ENCODE measurements at places on chromosomes 5 and 9.

DNA sequence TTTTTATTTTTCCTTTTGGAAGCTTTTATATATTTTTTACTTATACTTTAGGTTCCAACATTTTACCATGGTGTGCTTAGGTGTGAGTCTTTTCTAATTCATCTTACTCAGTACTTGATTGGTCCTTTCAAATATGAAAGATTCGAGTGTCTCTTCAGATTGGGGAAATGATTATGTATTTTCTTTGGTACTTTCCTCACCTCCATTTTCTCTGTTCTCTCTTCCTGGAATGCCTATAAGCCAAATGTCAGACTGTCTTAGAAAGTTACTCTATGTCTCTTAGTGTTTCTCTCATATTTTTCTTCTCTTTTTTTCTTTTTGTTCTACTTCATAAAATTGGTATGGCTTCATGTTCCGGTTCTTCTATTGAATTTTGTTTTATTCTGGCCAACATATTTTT is 119.6 kb upstream of the SV2C start:
- DNase-seq = no peak

DNA sequence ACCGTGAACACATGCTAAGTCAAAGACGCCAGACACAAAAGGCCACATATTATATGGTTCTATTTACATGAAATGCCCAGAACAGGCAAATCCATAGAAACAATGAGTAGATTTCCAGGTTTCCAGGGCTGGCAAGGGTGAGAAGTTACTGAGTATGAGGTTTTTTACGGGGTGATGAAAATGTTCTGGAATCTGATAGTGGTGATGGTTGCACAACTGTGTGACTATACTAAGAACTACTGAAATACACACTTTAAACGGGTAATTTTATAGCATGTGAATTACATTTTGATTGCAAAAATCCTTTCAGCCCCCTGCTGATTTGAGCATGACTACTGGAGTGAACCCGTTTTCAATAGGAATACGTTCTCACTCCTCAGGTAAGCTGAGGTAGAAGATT is 46.7 kb upstream of the TBC1D9B start:
- DNase-seq = no peak

GRCh38 chr9:85863875-85864274 is 77.1 kb upstream of the NAA35 start:
- no peak for DNase-seq

DNA sequence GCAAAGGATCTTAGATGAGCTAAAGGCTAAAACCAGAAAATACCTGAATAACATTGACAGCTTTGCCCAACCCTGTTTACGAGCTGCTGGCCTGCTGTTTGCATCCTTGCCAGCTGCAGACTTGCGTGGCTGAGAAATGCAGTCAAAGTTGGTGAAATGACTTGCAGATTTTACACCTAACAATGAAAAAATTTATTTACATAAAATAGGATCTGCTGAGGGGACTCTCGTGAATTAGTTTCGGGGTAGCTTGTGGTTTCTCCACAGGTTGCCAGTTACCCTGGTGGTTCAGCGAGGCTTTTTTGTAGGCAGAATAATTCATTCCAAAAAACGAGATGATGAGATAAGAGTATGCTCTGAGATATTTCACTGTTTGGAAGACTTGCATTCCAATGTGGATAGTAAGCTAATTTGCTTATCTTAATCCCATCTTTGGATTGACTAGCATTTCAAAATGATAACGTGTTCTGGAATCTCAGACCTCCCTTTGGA is 65.7 kb upstream of the FANCC start:
- DNase-seq = no peak

- DNase-seq = no peak
Observed at GRCh38 chr5:14816374-14816998, 55.1 kb downstream of the ANKH start.

- peak; percentile 49 for DNase-seq
Observed at GRCh38 chr9:92607773-92608172, 62.2 kb downstream of the IPPK start.

GRCh38 chr5:173312821-173313220 is 15.4 kb downstream of the STC2 start:
- DNase-seq = no peak

- no peak for DNase-seq
Observed at GRCh38 chr9:86977205-86977835, 30.0 kb upstream of the GAS1 start.

- no peak for DNase-seq
Observed at GRCh38 chr5:177131019-177131320, 2.6 kb upstream of the NSD1 start.

DNA sequence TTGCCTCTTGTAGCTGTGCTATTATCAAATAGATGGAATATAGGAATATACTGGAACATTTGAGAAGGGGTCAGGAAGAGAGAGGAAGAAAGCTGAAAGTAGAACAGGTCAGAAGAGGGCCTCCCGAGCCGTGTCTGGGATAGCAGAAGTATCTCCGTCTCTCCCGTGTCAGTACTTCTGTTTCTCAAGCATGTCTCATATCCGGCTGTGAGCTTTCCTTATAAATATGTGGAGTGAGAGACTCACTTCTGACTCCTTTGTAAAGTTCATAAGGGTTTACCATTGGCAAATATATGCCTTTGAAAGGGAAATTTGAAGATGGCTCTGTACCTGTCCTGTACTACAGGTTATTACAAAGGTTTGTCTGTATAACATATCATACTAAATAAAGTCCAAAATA is 50.3 kb downstream of the MOCS2 start:
- DNase-seq = no peak

DNA sequence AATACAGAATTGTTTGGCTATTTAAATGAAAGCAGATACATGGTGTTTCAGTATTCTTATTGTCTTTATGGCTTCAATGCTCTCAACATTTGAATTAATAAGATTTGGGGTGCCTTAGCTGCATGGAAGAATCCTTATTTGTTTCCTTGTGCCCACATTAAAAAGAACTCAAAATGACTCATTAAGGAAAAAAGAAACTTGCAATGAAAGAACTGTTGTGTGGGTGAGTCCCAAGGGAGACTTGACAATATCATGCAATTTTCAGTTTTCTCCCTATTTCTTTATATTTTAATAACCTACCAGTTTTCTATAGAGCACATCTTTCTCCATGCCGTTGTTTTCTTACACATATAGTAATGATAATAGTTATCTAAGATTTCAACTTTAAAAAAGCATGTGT is 404.0 kb downstream of the PDE4D start:
- DNase-seq = no peak

Measured in head of caudate nucleus (tissue), 42 donors.